Activated CD4-positive, alpha-beta T cell treated with anti-CD3 and anti-CD28 coated beads, Interleukin-2, amount 50 U/mL, for 24 hours (primary cell): ENCODE measurements at places on chromosomes 3 and 15.

- DNase-seq = no peak
Measured at GRCh38 chr3:12246497-12247163, 42.2 kb upstream of the PPARG start.

DNA sequence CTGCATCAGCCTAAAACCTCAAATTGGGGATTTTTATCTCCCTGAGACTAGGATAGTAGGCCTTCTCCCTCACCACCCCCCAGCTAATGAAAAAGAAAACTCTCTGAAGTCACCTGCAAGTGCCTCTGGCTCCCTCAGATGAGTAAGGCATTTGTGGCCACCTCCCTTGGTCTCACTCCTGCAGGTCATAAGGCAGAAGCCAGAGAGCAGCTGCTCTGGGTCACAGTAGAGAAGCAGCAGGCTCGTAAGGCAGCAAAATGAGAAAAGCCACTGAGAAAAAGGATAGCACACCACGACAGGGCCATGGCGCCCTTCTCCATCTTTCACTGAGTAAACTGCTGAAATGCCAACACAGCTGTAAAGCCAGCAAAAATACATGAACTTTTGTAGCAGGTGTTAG is 296.7 kb upstream of the DPH6 start:
- no peak for DNase-seq

DNA sequence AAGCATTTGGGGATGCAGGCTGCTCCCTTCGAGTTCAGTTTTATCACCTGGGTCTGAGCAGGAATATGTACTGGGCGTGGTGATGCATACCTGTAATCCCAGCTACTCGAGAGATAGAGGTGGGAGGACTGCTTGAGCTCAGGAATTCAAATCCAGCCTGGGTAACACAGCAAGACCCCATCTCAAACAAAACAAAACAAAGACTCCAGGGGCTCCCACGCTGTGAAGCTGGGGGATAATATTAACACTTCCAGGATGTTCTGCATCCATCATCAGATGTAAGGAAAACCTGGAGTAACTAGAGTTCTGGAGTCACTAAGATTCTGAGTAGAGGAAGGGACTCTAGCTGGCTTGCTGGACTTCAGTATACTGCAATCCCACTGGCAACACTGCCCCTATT is 40.6 kb downstream of the LYZL4 start:
- no peak for DNase-seq

DNA sequence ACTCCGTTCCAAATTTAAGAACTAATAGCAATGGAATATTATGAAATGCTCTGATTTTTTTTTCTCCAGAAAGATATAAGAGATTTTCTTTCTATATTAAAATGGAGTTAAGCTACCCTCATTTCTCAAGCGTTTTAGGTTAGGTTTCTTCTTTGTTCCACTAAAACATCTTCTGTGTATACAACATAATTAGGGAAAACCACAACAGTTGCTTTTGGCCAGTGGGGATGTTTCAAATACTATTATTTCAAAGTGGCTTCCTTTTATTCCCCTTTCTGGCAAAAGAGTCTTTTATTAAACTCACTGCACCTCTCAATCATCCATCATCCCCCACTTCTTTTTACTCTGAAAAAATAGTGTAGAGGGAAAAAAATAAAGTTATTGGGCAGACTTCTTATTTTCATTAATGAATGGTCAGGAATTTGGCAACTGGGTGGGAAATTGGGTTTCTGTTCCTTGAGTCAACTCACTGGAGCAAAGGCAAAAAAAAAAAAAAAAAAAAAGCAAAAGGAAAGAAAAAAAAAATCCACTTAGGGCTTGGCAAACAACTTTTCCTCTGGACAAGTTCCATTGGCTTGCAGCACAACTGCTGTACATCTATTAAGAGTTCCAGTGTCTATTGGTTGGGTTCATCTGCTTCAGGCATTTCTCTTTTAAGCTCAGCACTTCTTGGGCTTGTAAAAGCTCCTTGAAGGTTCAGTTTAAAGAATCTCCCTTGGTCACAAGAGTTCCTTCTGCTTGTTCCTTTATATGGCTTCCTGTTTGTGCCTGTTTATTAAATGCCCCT is 963.4 kb downstream of the ROBO1 start:
- no peak for DNase-seq

- DNase-seq = no peak
Measured at GRCh38 chr3:134630506-134630905, 20.3 kb downstream of the KY start.

DNA sequence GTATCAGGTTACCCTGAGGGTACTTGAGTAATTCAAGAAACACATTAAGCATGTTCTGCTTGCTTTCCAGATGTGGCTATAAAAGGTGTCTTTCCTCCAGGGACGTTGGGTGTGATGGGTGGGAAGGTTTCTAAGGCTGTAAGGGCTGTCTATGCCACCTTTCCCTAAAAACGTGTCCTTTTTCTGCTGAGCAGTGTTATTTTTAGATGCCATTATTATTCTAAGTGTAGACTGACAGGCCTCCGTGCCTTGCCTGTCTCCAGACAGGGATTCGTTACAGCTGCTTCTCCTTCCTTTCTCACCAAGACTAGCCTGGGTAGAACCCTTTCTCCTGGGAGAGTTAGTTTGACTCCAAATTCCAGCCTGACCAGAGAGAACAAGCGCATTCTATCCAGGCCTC is 26.8 kb upstream of the RHO start:
- no peak for DNase-seq

GRCh38 chr3:124694486-124694885 is 35.8 kb upstream of the UMPS start:
- no peak for DNase-seq

- DNase-seq = no peak
Measured at GRCh38 chr3:42685891-42686820, 819 bp downstream of the KLHL40 start.

DNA sequence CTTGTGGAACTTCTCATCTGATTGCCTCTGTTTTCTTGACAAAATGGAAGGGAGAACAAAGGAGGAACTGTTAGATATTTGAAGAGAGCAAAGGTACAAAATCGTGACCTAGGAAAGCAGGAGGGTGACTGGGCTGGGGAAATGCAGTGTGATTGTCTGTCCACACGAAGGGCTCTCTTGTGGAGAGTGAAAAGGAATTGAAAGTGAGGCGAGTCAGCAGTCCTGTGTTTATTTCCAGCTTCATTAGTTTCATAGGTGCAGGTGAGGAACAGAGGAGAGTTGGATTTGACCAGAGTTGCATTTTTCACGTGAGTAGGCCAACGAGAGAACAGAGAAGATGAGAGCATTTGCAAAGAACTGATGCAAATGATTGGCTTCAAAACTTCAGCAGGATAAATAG is 336.4 kb upstream of the SATB1 start:
- no peak for DNase-seq

DNA sequence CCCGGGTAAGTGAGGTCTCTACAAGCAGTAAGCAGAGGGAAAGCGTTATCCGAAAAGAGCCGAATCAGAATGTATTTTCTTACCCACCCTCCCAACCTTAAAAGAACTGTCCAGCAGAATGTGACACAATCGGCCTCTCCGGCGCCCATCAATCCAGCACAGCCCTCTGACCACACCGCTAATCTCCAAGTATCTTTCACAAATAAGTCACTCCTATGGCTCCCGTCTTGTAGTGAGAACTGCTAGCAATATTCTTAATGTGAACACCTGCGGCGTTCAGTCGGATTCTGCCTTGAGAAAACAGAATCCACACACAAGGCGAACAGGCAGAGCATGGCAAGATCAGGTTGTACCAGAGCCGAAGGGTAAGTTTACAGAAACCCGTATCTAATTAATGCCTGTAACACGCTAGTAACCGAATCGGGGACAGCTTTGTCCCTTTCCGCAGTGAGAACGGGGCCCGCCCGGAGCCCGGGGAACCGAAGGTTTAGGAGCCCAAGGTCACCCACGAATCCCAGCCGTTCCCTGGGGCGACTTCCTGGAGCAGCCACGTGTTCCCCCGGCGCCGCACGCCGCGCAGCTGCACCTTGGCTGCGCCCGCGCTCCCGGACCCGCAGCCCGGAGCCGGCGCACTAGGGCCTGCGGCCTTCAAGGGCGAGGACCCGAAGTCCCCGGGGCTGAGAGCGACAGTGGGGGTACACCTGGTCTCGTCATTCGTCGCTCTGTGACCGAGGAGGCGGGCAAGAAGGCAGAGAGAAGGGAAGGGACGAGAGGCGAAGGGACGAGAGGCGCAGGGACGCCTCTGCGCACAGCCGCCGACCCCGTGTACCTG is 672 bp downstream of the TFRC start:
- peak; percentile 41 for DNase-seq

- no peak for DNase-seq
Measured at GRCh38 chr3:187799942-187800641, 54.8 kb upstream of the BCL6 start.

GRCh38 chr15:91369823-91370222 is 269.8 kb downstream of the SV2B start:
- no peak for DNase-seq

DNA sequence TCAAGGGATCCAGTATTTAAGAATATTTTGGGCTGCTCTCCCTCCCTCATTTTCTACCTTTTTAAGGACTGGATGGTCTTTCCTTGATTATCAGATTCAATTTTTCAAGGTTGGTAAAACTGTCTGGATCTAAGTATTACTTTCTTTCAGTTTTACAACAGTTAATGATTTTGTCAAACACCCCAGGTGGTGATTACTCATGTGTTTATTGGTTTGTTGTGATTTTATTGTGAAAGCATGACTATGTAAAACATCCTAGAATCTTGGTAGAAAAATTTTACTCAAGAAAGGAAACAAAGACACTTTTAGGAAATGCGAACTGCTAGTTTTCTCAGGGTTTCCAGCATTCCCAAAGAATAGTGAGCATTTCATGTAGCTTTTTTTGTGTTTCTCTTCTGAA is 7.3 kb downstream of the GTF2E1 start:
- DNase-seq = no peak

GRCh38 chr3:67593761-67594234 is 60.6 kb downstream of the SUCLG2 start:
- no peak for DNase-seq

- no peak for DNase-seq
Measured at GRCh38 chr3:127325629-127325961, 37.7 kb upstream of the PRR20G start.

DNA sequence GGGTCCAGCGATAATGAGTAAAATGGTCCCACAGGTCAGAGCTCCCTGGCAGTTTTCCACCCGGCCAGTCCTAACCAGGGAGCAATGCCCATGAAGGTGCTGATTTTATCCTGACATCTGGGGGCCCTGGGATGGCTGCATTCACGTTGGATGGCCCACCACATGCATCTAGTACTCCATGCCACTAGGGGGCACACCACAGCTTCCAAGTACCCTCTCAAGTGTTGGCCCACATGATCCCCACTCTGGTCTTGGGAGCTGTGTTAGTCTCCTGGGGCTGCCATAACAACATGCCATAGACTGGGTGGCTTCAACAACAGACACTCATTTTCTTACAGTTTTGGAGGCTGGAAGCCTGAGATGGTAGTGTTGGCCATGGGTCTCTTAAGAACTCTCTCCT is 225.5 kb downstream of the SLCO3A1 start:
- DNase-seq = no peak

- DNase-seq = no peak
Measured at GRCh38 chr3:43692085-43692855, 1.5 kb downstream of the ABHD5 start.
